Activated T-cell treated with anti-CD3 and anti-CD28 coated beads for 4 hours (primary cell): ENCODE measurements at places on chromosomes 11 and 22.

DNA sequence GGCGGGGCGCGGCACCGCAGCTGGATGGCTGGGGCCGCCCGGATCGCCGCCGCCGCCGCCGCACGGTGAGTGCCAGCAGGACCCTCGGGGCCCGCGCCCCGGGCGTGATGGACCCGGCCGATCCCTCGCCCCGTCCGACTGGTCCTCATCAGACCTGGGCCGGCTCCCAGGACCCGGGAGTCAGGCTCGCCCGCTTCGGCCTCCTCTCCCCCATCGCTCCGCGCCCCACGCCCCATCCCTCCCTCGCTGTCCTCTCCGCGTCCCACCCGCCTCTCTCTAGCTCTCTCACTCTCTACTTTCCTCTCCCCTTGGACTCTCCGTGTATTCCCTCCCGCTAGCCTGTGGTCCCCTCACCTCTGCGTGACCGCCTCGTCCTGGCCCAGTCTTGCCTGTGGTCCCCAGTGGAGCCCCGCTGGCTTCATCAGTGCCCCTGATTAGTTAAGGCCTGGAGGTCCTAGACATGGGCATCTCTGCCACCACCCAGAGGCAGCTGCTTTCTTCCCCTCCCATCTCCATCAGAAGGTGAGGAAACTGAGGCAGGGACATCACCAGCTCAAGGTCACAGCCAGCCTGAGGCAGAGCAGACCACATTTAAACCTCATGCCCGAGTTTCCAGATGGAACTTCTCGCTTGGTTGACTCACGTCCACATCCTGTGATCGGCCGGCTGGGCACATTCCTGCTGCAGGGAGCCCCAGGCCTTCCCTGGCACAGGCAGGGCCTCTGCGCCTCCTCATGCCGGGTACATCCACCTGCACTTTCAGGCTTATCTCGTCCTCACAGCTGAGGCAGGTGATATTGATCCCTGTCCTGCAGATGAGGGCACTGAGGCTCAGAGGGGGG is 429 bp downstream of the SLC39A13 start:
- no peak for DNase-seq

- DNase-seq, result no peak
These were observed 16.0 kb downstream of the ZNRF3 start for GRCh38 chr22:28899199-28899853.

- no peak for DNase-seq
These were observed 657.7 kb downstream of the OPCML start for GRCh38 chr11:132874638-132875037.

- no peak for DNase-seq
These were observed 140.8 kb downstream of the SNX19 start for GRCh38 chr11:130775306-130776060.

DNA sequence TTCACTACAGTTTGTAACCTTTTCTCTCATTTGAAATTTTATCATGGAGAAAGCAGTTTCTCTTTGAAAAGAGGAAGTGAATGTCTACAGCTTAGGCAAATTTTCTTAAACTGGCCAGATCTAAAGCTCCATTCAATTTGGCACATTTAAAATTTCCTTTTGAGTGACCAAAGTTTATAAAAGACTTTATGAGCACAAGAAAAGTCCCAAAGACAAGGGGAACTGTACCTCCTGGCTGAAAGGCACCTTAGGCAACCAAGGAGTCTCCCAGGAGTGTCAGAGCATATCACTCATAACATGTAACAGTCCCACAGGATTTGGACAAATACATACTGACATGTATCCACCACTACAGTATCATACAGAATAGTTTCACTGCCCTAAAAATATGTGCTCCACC is 41.3 kb downstream of the NARS2 start:
- DNase-seq, result no peak

DNA sequence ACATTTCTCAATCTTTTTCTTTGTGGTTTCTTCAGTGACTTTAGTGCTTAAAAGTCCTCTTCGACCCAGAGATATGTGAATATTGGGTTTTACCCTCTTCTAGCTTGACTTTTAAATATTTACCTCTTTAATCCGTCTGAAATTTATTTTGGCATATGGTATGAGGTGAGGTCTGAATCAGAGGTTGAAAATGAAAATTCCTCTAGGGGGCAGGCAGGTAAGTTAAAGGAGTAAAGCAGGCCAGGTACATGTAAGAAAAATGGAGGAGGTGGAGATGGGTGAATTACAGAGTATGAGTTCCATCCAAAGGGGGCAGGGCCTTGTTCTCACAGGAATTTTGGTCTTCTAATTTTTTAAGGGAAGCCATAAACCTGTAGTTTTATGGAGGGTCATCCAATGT is 263.8 kb upstream of the NARS2 start:
- no peak for DNase-seq

- DNase-seq, result no peak
These were observed 42.8 kb downstream of the TRIOBP start for GRCh38 chr22:37739611-37740049.

DNA sequence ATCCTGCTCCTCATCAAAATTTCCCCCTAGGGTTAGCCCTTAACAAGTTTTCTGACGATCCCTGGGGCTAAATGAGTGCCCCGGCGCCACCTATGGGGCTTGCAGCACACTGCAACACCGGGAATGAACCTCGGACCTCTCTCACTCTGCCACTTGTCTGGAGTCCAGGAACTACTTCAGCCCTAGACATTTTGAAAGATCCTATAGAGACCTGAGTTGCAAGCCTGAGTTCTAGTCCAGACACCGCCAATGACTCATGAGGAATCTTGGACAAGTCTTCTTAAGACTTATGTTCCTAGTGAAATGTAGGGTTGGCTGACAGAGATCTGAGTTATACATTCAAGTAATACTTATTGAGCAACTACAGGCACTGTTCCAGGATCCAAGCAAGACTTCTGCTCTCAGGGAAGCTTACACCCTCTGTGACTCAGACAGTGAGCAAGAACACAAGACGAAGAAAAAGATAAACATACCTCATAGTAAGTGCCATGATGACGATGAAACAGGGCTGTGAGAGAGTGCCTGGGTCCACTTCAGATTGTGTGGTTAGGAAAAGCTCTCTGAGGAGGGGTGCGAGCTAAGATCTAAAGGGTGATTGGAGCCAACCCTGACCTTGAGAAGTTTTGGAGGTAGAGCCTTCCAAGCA is 10.2 kb upstream of the STK33 start:
- DNase-seq, result peak; percentile 7

DNA sequence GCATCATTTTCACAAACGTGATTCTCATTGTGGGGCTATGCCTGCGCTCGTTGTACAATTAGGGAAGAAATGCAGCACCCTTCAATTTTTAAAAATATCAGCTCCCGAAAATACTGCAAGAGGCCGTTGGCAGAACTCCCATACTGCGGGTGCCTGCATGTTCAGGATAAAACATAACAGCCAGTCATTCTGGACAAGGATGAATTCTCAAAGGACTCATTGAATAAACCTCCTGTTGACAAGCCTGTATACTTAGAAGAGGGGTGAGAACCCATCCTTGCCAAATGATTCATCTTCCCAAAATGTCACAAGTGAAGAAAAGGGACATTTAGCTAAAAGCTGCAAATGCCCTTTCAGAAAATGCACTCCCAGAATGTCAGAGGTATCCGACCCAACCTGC is 141.9 kb downstream of the CSNK2A3 start:
- no peak for DNase-seq

GRCh38 chr11:10941414-10941813 is 83.6 kb upstream of the ZBED5 start:
- DNase-seq, result no peak

DNA sequence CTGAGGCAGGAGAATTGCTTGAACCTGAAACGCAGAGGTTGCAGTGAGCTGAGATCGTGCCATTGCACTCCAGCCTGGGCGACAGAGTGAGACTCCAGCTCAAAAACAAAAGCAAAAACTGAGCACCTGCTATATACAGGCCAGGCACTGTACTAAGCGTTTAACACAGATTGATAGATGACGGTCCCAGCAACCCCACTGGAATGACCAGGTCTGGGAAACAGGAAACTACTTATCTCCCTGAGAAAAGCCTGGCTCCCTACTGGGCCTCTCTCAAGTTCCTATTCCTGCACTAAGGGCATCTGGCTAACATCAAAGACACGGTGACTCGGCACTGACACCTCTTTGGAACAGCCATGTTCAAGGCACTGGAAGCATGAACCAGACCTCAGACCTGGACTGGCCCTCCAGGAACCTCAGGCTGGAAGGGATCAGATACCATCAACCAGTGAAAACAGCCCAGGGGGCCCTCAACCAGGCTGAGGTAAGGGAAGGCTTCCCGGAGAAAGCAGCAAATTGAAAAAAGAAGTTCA is 16.6 kb downstream of the ARAP1 start:
- no peak for DNase-seq

GRCh38 chr11:955154-956063 is 29.7 kb downstream of the AP2A2 start:
- no peak for DNase-seq

DNA sequence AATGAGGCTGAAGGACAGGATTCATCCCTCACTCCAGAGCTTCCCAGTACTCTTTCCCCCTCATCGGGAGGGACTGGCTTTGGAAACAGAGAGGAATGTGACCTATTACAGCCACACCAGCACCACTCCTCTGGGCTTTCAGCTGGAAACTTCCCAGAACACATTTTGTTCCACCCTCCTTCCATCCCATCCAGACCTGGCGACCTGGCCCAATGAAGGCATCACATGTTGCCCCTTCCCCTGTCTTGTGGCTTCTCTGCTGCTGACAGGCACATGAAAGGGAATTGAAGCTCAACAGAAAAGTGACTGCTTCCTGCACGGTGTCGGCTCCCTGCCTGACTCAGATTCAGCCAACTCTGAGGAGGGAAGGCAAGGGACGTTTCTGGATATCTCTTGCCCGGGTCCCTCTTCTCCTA is 19.1 kb downstream of the IRAG1 start:
- no peak for DNase-seq

DNA sequence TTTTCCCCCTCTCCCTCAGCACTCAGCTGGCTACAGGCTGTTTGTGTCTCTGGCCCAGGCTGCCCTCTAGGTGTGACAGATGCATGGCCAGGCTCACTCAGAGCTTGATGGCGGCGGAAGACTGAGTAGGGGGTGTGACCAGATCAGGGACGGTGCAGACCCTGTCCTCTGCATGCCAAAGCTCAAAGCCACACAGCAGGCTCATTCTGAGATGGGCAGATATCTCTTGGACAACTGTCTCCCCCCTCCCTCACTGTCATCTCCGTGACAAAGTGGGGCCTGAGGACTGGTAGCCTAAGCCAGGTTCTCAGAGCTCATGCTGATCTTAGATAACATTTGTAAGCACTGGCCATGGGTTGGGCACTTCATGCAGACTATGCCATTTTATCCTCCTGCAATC is 231.3 kb downstream of the DSCAML1 start:
- no peak for DNase-seq

DNA sequence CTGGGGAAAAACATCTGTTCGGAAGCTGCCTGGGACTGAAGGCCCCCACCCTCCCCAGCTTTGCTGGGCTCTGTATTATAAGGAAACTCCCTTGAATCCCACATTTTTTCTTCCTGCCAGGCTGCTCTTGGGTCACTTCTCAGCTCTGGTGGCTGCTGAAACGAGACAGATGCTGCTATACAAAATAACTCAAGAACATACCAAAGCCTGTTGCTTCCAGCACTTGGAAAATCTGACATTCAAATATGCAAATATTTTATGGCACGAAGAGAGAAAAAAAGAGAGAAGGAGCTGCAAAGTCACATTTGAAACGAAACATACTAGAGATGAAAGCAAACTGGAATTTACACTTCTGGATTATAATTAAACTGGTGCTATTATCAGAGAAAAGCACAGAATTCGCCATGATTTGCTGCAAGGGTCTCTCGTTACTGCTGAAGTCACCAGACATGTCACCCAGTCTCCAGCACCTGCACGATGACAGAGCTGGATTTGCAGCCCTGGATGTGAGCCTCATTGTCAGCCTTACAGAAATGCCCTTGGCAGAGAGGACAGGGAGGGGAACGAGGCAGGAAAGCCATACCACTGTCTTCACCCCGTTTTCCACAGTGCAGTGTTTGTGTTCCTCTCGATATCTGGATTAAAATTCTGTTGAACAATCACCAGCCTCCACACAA is 47.9 kb upstream of the IGSF9B start:
- no peak for DNase-seq

GRCh38 chr11:114683007-114683406 is 4.7 kb downstream of the NXPE2 start:
- no peak for DNase-seq

DNA sequence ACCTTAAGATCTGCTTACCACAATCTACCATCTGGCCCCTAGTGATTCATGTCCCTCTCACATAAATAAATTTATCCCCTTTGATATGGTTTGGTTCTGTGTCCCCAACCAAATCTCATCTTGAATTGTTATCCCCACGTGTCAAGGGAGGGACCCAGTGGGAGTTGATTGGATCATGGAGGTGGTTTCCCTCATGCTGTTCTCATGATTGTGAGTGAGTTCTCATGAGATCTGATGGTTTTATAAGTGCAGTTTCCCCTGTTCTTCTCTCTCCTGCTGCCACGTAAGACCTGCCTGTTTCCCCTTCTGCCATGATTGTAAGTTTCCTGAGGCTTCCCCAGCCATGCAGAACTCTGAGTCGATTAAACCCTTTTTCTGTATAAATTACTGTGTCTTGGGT is 37.2 kb downstream of the OR2AG2 start:
- DNase-seq, result no peak

DNA sequence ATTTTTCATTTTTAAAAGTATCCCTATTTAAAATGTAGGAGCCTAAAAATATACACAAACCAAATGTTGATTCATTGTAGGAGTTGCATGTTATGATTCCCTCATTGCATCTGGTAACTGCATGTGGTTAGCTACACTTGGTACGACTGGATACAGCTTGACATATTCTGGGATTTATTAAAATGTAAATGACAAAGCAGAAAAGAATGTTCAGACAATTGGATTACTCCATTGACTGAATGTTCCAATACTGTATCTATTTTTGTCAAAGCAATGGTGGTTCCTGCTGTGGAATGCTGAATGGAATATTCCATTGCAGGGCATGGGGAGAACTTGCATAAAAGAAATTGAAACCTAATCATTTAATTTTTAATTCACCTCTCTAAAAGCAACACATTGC is 30.8 kb downstream of the BLID start:
- no peak for DNase-seq

DNA sequence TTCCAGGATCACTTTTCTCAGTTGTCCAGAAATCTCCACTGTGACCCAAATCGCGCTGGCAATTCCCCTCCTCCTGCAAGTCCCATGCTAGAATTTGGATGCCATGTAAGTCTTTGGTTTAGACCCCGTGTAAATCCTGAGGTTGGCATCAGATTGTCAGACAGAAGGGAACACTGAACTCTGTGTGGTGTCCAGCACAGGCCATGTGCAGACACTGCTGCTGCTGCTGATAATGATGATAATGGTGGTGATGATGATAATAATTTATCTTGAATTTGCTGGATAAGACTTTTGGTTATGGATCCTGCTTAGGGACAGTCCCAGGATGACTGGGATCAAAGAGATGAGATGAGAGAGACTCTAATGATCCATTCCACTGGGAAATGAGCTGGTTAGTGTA is 45.0 kb downstream of the RPUSD4 start:
- DNase-seq, result no peak
